Esophagus mucosa (tissue), 1 donor: ENCODE measurements at places on chromosomes 5 and 9. TPM values are rescaled to one million over a fixed set of nuclear protein-coding genes. Genes with fewer than 3 reads are reported as not detected.

NUDT2 gene
- total RNA-seq: 19.9 TPM

PSMD5 gene
- 45.2 TPM for total RNA-seq

AIF1L gene
- 63.3 TPM for total RNA-seq

RNF208 gene
- 11.2 TPM for total RNA-seq

SYK gene
- 60.3 TPM for total RNA-seq

ZNF879 gene
- total RNA-seq: 1.2 TPM
